Muscle of back (tissue), 13 donors: ENCODE measurements at places on chromosomes 3 and 15. TPM values are rescaled to one million over a fixed set of nuclear protein-coding genes. Genes with fewer than 3 reads are reported as not detected.

Gene STRA6
- polyA plus RNA-seq: 1.9 TPM

Gene PPP1R14D
- polyA plus RNA-seq: not detected

Gene CNTN4
- 9.9 TPM for polyA plus RNA-seq

Gene LRRC15
- 0.07 TPM for polyA plus RNA-seq

Gene TCTA
- 18.6 TPM for polyA plus RNA-seq

Gene CALML4
- polyA plus RNA-seq: 8.4 TPM

Gene ROBO1
- 40.7 TPM for polyA plus RNA-seq

Gene SLMAP
- 48.1 TPM for polyA plus RNA-seq

Gene TRIM71
- 0.16 TPM for polyA plus RNA-seq

Gene FAM227B
- polyA plus RNA-seq: 6.5 TPM

Gene LAMB2
- 337 TPM for polyA plus RNA-seq

Gene ARL6
- polyA plus RNA-seq: 6.8 TPM

Gene UQCC5
- 13.9 TPM for polyA plus RNA-seq

Gene C3orf20
- 0.24 TPM for polyA plus RNA-seq

Gene MOBP
- polyA plus RNA-seq: 0.11 TPM

Gene MME
- 11.6 TPM for polyA plus RNA-seq

Gene C3orf52
- polyA plus RNA-seq: 5.4 TPM

Gene MEX3B
- 19.6 TPM for polyA plus RNA-seq

Gene SH3GL3
- 13.6 TPM for polyA plus RNA-seq

Gene SYNPR
- not detected for polyA plus RNA-seq

Gene ERICH6
- polyA plus RNA-seq: 0.13 TPM

Gene RTP1
- polyA plus RNA-seq: 0.21 TPM

Gene ROPN1
- polyA plus RNA-seq: not detected

Gene IMPDH2
- 218 TPM for polyA plus RNA-seq

Gene LRRC57
- 16.3 TPM for polyA plus RNA-seq

Gene CRABP1
- polyA plus RNA-seq: 61.2 TPM

Gene MKRN3
- 5.7 TPM for polyA plus RNA-seq

Gene SPATA12
- polyA plus RNA-seq: not detected

Gene GLDN
- 0.17 TPM for polyA plus RNA-seq

Gene BFSP2
- not detected for polyA plus RNA-seq

Gene CYP1A1
- not detected for polyA plus RNA-seq

Gene PTX3
- polyA plus RNA-seq: 24.9 TPM

Gene SENP7
- polyA plus RNA-seq: 26.4 TPM

Gene GP9
- not detected for polyA plus RNA-seq

Gene C3orf49
- 0.21 TPM for polyA plus RNA-seq

Gene SCAANT1
- polyA plus RNA-seq: 1.0 TPM

Gene ZBED2
- not detected for polyA plus RNA-seq

Gene SLC28A1
- polyA plus RNA-seq: 0.27 TPM

Gene LRRC2
- 4.7 TPM for polyA plus RNA-seq

Gene CDHR4
- polyA plus RNA-seq: not detected

Gene KY
- polyA plus RNA-seq: 71.1 TPM

Gene TP63
- polyA plus RNA-seq: 17.4 TPM

Gene INKA1
- polyA plus RNA-seq: 6.1 TPM

Gene SAMD7
- not detected for polyA plus RNA-seq

Gene CCR9
- polyA plus RNA-seq: not detected

Gene AADACL2
- polyA plus RNA-seq: 3.2 TPM
